ENCODE measurements at places on chromosomes 16 and 17.

DNA sequence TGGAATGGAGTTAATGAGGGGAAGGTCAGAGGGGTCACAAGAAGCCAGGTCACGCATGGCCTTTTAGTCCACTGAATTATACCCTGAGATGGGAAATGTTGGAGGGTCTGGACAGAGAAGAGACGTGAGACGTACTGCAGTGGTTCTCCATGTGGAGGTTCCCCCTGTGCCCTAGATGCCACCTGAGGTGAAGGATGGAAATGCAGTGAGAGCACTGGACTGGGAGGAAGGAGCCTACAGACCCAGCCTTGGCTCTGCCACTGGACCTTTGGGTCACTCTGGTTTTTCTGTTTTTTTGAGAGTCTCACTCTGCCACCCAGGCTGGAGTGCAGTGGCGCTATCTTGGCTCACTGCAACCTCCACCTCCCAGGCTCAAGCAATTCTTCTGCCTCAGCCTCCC is 1.8 kb upstream of the PLSCR3 start:
- no peak for DNase-seq

- DNase-seq: no peak
These were observed 237.7 kb downstream of the CDH13 start for GRCh38 chr16:82864332-82865040.

DNA sequence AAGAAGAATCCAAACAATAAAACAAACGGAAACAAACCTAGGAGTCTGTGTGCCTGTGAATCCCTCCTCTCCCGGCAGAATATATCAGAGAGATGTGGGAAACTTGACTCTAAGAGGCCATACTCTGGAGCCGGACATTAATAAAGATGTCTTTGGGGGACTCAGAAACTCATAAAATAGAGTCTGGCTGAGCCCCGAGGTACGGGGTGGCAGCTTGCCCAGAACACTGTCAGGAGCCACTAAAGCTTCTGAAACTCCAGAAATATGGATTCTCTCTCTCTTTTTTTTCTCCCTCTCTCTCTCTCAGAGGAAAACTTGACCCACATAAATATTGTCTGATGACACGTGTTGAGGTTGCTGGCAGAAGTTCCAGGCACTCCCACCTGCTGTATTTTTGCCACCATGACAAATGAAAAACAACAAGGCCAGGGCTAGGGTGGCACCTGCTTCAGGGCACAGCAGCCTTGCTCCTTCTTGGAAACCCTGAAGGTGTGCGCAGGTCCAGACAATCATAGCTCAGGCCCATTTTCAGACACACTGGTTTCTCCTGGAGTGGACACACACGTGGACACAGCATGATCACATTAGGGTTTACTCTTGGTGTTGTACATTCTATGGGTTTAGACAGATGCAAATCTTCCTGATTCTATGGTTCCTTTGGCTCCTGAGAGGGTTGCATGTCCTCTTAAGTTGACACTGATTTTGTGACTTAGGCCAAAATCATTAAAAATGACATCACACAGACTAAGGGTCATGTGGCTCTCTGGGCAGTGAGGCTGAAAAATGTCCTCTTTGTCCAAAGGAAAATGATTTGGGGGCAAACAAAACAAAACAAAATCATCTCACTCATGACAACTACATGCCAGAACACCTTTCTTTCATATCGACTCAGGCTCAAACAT is 282.6 kb upstream of the IRX3 start:
- DNase-seq: no peak

- no peak for DNase-seq
These were observed 98.7 kb upstream of the ZNF750 start for GRCh38 chr17:82938486-82938872.

GRCh38 chr16:56211435-56211981 is 20.2 kb downstream of the GNAO1 start:
- DNase-seq: no peak

GRCh38 chr16:85213926-85214675 is 101.8 kb upstream of the CIBAR2 start:
- no peak for DNase-seq

DNA sequence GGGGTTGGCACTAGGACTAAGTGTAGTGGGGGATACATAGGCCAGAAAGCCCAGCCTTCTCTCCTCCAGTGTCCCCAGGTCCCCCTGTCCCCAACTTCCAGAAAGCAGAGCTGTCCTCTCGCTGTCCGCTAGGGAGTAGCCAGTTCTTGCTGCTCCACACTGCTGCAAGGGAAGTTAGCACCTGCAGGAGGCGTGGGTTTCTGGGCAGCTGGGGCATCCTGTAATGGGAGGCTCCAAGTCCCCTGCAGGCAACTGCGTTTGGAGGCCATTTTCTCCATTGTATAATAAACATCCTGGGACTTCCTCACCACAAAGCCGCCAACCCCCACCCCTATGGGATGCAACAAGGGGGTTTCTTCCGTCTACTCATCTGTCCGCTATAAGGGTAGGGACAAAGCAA is 1.7 kb downstream of the RPRML start:
- no peak for DNase-seq

GRCh38 chr17:68238871-68239253 is 9.0 kb upstream of the AMZ2 start:
- no peak for DNase-seq

GRCh38 chr17:73031472-73031871 is 61.0 kb downstream of the SLC39A11 start:
- no peak for DNase-seq

- no peak for DNase-seq
These were observed 22.4 kb downstream of the CCDC182 start for GRCh38 chr17:57722704-57723043.

DNA sequence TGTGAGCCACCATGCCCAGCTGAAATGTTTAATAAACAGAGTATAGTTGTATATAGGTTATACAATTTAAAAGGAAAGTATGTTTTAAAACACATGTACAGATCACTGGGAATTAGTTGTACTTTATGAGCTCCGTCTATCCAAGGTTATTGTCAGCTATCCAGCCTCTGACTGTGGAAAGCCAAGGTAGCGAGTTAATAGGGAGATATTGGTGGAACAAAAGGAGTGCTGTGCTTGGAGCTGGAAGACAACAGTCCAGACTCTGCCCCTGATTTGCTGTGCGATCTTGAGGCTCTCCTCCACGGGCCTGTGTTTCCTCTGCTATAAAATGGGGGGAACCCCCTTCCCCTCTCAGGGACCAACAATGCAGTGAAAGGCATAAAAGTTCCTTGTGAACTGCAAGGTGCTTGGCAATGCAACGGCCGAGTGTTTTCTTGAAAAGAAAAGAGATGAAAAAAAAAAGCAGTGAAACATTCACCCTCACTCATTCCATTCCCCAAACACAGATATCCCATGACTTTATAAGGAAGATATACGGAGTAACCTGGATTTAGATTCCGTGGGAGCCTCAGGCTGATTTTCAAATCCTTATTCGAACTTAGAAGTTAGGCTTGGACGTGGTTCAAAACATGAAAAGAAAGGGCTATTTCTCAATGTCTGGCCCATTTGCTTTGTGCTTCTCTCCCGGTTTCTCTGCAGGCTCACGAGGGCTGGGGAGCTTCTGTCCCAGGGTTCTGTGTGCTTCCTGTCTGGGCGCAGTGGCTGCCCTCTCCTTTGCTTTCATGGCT is 34.1 kb downstream of the CUEDC1 start:
- no peak for DNase-seq

GRCh38 chr16:14283786-14284185 is 212.7 kb downstream of the MRTFB start:
- DNase-seq: no peak

DNA sequence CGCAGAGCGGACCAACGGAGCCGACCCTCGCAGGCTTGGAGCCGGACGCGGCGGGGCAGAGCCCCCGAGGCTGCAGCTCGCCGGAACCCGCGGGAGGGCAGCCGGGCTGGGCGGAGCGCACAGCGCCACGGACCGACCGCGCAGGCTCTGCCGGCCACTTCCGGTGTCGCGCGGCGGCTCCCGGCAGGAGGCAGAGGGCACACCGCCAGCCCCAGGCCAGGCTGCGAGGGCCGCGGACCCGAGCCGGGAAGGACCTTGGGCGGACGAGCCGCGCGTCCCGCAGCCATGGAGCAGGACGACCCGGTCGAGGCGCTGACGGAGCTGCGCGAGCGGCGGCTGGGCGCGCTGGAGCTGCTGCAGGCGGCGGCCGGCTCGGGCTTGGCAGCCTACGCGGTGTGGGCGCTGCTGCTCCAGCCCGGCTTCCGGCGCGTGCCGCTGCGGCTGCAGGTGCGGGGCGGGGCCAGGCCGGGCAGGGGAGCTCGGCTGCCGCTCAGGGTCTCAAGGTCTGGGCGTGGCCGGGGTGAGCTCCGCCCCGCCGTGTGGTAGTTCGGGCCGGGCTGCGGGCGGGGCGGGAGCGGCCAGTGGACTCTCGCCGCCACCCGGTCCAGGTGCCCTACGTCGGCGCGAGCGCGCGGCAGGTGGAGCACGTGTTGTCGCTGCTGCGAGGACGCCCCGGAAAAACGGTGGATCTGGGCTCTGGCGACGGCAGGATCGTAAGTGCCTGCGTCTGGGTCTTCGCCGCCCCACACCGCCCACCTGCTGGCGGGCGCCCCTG is at the start of gene ANTKMT:
Gene ANTKMT (plus strand): TSS at position 157 of the 775 bp plus-strand sequence. CDS start 129 bp downstream, at position 286.
- no peak for DNase-seq

DNA sequence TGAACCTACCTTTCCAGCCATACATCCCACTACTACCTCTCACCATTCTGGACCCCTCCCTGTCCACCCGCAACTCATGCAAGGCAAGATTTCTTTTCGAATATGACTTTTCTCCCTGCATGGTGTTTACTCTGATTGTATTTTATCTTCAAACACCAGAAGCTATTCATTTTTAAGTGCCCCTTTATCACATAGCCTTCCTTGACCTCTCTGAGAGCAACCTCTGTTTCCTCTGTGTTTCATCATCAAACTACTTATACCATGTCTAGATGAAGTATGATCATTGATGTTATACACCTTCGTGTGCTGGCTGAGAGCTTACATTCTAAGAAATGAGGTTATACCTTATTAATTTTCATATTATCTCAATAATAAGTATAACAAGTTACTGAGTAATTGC is 31.8 kb downstream of the SYCE1L start:
- no peak for DNase-seq

DNA sequence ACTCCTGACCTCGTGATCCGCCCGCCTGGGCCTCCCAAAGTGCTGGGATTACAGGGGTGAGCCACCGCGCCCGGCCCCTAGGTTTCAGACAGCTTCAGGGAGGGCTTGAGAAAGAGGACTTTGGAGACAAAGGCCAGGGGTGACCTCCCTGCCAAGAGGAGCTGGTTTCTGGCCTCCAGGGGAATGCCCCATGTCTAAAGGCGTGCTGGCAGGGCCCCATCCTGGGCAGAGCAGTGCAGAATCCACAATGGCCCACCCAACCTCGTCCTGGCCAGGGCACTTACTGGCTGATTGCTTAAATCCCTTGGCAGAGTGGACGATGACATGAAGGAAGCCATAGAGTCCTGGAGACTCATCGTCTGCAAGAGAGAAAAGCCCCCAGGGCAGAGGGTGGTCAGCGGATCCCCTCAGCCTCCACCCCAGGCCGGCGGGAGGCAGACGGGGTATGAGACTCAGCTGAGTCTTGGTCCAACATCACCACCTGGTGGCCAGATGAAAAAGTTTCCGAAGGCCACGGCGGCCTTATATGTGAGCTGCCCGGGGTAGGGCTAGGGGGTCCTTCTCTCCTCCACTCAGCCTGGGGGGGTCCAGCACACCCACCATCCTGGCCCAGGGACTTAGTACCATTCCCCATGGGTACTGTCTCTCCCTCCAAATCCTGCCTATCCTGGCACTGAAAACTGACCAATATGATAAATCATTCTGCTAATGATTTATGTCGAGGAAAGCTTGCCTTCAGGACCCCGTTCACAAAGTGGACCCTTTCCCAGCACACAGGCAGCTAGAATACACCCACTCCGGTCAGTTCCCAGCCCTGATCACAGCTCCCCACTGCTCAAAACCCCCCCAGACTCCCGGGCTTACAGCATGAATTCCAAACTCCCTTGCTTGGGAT is 59.1 kb downstream of the TIMM22 start:
- DNase-seq: no peak

GRCh38 chr16:69703638-69704037 is 22.7 kb downstream of the NQO1 start:
- DNase-seq: no peak

GRCh38 chr17:21318439-21318838 is 33.9 kb downstream of the MAP2K3 start:
- DNase-seq: no peak

DNA sequence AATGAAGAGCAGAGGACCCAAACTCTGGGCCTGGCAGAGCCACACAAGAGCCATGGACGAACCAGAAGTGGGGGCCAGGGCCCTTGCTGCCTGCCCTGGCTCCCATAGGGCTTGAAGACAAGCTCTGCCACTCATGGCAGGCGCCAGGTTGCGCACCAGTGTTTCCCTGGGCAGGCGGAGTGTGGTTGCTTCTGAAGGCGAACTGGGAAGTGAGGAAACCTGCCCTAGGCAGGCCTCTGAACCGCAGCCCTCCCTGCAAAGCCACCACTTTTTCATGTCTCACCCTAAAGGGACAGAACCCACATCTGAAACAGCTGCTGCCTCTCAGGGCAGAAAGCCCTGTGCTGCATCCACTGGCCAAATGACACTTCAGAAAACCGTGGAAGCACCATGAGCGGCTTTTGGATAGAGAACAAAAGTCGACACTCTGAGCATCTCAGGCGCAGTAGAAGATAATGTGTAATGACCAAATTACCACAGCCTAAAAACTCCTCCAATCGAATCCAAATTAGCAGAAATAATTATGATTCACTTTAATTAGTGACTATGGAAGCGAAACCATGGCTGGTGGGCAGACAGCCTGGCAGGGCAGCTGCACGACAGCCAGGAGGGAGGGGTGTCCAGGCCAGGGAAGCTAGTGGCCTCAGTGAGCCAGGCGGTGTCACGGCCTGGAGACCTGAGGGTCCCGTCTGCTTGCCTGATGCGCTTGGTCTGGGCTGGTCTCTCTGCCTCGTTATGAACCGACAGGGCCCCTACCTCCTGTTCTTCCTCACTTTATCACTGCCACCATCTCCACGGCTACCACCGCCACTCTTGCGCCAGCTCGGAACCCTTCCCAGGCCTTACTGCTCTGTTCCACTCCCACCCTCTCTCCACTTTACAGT is 59.1 kb downstream of the PRMT7 start:
- DNase-seq: no peak

- no peak for DNase-seq
These were observed 117.6 kb upstream of the HAS3 start for GRCh38 chr16:68987734-68988457.

DNA sequence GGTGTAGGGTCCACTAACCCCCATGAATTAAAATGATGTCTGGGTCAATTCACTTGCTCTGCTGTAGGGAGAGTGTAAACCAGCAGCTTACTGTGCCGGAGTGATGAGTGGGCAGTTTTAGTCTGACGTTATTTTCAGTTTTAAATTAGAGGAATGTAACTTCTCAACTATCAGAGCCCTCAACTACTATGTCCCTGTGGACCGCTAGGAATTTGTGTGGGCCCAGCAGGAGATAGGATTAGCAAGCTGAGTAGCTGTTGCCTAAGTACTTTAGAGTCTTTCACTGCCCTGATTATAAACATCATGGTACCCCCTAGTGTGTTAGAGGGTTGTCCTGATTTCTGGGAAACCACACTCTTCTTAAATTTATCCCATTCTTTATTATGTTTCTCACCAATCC is 11.4 kb downstream of the MARVELD3 start:
- DNase-seq: peak; percentile 83

GRCh38 chr17:50213026-50214022 is 11.9 kb upstream of the COL1A1 start:
- DNase-seq: no peak
